ENCODE measurements at places on chromosomes 7 and 10.

DNA sequence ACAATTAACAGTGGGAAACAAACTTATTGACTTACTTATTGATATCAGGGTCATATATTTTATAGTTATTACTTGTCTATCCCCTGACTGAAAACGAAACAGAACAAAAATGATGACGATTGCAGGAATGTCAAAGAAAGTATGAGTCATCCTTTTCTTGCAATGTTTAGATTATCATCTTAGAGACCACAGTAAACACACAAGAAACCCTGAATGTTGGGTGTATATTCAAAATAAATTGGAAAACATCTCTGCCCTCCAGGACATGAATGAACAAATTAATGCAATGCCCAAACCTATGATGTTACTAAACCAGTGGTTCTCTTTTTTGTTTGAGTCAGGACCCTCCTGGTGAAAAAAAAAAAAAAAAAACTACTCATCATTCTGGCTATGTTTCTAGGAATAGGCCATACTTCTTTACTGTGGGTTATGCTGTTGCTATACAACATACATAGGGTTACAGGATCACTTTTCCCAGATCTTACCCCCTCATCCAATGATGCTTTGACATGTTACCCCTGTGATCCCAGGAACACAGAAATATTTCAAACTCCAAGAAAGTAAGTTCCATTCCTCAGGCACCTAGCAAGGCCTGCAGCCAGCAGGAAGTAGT, 623.4 kb upstream of the IGFBP3 start:
- DNase-seq: no peak

GRCh38 chr7:70619130-70619529, 512.8 kb upstream of the GALNT17 start:
- no peak for DNase-seq

DNA sequence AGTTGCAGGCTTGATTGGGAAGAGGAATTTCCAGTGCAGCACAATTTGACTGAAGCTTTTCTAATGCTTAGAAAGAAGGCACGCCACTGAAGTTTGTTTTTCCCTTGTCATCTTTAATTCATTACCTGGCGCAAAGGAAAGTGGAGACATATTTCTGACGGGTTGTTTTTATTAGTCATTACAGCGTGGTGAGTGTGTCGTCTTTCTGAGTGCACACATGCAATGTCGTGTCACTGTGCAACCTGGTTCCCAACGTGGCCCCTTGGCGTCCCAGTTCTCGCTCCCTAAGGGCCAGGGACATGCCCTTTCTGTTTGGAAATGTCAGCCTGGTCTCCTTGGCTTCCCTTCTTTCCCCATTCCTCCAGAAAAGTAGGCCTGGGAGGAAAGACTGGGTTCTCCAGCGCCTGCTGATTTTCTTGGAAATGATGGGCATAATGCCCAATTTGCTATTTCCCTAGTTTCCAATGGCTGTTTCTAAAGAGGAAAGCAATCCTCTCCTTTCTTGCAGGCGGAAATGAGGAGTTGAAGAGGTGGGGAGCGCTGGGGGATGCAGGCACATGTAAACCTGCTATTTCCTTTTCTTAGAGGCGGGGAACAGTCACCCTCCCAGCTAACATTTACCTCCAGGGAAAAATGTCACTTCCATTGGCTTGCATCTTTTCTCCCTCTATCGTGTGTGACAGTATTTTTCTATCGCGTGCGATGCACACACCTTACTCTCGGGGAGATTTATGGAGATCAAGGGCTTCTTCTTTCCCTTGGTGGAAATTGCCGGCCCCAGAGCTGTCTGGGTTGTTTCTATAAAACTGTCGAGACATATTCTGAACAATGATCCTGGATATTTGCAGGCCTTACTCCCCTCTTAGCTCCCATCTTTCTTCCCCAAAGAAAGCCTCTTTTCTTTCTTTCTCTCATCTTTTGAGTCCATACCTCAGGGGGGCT, 249.8 kb downstream of the ARHGAP12 start:
- DNase-seq: no peak

GRCh38 chr7:48296966-48297365, 125.7 kb downstream of the ABCA13 start:
- no peak for DNase-seq

DNA sequence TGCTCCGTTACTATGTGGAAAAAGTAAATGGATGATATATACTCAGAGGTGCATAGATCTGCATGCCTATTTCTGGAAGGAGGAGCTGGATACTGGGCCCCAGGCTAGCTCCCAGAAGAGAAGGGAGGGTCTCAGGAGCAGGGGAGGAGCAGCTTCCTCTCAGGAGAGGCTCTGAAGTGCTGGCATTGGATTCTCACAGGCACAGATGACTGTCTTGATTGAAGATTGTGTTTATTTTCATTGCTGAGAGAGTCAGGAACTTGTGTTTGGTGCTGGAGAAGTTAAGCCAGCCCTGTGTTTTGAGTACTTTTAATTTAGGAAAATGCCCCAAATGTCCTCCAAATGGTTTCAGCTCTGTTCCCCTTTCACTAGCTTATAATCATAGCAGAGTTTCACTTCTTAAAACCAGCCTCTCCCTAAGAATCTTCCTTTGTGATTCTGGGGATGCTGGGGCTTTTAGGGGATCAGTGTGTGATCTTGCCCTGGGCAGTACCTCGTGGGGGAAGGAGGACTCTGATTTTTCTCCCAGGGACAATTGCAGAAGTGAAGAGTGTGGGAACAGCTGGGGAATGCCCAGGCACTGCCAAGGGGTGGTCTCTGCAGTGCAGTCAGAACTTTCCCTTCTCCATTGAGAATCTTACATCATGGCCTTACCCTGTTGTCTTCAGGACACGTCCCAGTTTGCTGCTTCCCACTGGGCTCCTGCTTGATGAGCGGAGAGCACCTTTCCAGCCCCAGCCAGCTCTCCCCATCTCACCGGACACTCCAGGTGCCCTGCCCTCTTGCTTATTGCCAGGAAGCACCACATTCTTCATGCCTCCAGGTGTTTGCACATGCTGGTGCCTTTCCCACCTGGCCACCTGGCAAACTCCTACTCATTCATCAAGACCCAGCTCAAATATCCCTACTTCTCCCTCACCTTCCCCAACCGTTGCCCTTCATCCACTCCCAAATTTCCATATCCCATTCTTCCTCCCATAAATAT, 102.8 kb downstream of the ARHGAP22 start:
- DNase-seq: no peak

DNA sequence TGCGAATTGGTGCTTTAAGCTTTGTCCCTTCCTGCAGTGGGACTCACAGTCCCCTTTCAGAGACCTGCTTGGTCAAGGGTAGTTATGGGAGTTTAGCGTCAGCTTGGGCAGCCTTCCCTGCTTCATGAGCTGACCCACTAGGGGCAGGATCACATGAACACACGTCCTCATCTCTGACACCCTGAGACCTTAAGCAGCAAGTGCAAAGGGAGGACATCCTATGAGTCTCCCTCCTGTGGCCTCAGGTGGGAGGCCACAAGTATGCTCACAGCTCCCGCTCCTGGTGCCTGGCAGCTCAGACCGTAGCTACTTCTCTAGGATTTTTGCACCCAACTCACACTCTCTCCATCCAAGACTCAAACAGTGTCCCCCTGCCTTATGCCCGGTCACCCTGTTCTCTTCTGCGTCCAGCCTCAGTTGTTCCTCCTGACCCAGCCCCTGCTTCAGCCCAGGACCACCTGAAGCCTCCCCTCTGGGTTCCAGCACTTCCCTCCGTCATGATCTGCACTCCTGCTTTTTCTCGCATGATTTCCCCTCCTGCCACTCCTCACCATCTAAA, 136.6 kb upstream of the FAM20C start:
- DNase-seq: no peak

- DNase-seq: peak; percentile 26
Observed at GRCh38 chr7:157875230-157876179, 538.7 kb downstream of the DNAJB6 start.

DNA sequence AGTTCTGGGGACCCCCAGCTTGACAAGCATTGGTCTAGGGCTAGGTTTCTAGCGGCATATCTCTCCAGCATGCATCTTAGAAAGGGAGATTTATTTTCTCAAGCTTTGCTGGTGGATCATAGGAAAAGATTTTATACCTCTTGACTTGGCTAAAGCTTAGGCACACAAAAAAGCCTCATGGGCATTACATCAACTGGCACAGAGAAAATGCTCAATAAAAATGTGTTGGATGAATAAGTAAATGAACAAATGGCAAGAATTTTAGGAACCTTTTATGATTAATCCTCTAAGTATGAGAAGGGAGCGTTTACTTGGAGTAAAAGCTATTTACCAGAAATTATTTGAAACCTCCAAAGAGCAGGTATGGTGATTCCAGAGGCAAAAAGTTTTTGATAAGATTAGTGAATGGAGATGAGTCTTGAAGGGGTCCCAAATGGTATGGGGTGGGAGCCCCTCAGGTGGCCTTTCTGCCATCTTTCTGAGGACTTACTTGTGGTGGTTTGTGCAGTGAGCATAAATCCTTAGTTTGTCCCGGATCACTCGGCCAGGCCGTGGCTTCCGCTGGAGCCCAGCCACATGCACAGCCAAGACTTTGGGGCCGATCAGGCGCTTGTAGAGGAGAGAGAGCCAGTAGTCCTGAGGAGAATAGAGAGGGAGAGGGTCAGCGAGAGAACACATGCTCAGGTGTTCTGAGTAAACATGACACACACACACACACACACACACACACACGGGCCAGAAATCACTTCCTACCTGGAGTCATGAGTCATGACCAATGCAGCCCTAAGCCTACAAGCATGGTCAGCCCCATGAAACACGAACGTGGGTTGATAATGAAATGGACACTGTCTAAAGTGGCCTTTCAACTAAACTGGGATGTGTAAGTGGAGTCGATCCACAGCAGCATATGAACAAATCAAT, 43.1 kb upstream of the HPS1 start:
- DNase-seq: no peak

- DNase-seq: no peak
Observed at GRCh38 chr10:5269791-5270190, 73.2 kb downstream of the AKR1C4 start.

- DNase-seq: no peak
Observed at GRCh38 chr10:70328967-70329366, 45.2 kb upstream of the NPFFR1 start.

DNA sequence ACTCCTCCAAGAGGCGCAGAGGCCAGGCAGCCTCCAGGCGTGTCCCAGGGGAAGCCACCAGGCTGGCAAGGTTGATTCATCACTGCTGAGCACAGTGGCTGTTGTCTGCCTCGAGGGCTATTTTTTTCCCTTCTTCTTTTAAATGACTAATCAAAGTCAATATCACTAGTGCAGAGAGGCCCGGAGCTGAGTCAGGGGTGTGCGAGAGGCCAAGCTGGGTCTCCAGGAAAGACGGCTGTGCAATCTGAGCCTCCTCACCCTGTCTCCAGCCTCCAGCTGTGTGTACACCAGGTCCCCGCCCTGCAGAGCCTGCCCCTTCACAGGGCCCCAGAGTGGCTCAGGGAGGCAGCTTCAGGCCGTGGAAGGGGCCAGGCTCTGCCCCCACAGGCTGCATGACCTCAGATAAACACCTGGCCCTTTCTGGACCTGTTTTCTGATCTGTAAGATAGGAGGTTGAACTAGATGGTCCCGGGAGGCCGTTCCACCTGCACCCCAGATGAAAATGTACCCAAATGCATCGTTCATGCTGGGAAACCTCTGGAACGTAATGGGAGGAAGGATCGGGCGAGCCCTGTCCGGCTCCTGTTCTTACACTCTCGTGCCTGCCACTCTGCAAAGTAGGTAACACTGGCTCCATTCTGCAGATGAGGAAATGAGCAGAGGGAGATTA, 3.7 kb downstream of the STX1A start:
- no peak for DNase-seq

- no peak for DNase-seq
Observed at GRCh38 chr7:31340051-31340450, 475 bp downstream of the NEUROD6 start.

- no peak for DNase-seq
Observed at GRCh38 chr7:137453356-137453755, 109.8 kb upstream of the PTN start.

DNA sequence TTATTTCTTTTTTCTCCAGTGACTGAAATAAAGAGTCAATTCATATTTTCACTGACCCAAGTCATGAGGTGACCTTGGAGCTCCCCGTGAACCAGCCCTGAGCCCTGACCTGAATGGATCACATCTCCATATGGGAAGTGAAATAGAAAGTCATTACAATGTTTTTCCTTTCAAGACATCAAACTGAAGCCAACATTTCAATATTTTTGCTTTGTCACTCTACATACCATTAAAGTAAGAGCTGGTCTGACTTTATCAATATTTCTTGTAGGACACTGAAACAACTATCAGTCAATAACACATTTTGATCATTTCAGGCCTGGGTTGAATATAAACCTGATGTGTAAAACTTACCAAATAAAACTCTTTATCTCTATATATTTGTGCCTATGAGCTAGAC, 249.8 kb upstream of the PHF14 start:
- DNase-seq: no peak

DNA sequence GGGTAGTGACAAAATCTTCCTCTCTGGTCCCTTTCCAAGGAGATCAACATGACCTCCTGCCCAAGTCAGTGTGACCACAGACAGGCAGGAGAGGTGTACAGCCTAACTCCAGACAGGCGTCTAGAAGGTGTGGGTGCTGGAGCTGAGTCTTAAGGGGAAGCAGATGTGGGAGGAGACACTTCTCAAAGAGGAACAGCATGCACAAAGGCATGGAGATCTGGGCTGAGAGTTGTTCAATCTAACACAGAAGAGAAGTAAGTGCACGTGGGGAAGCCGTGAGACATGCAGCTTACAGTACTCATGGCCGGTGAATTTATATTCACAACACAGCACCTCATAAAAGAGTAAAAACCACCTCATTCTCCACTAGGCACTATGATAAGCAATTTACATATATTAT, 23.8 kb upstream of the GSDME start:
- DNase-seq: no peak

GRCh38 chr7:75966190-75966961, 28.0 kb downstream of the TMEM120A start:
- no peak for DNase-seq

- DNase-seq: no peak
Observed at GRCh38 chr7:88760136-88760515, 626 bp downstream of the ZNF804B start.

- no peak for DNase-seq
Observed at GRCh38 chr7:88399036-88399435, 92.3 kb upstream of the STEAP4 start.

DNA sequence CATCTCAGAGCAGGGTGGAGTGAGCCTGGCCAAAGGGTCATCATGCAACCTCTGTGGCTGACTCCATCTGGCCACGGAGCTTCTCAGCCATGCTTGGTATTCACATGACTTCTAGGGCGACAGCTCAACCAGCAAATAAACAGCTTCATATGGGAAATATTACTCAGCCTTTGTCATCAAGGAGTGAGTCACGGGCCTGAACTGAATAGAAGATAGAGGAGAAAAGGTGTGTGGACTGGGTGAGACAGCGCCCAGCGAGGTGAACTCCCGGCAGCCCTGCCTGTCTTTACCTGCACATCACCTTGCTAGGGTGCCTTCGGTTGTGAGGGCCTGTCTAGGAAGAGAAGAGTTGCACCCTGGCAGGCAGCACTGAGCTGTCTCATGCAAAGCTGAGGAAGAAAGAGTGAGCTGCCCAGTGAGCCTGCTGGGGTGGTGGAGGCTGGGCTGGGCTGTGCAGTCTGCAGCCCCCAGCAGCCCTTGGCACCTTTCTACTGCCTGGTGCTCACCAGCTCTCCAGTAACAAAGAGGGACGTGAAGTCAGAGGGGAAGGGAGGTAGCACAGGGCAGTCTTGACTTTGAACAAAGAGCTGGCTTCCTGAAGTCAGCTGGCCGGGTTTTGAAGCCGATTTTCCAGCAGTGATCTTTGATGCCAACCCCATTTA, 114.2 kb downstream of the EGFR start:
- DNase-seq: no peak

GRCh38 chr10:31157123-31158010, 125.7 kb upstream of the ZNF438 start:
- DNase-seq: no peak

- DNase-seq: no peak
Observed at GRCh38 chr7:44735403-44736165, 13.1 kb upstream of the ZMIZ2 start.

All from effector CD4-positive, alpha-beta T cell (primary cell).